ENCODE measurements at places on chromosomes 6 and 20.

- DNase-seq, result no peak
Observed at GRCh38 chr6:68771426-68771825, 136.3 kb downstream of the ADGRB3 start.

DNA sequence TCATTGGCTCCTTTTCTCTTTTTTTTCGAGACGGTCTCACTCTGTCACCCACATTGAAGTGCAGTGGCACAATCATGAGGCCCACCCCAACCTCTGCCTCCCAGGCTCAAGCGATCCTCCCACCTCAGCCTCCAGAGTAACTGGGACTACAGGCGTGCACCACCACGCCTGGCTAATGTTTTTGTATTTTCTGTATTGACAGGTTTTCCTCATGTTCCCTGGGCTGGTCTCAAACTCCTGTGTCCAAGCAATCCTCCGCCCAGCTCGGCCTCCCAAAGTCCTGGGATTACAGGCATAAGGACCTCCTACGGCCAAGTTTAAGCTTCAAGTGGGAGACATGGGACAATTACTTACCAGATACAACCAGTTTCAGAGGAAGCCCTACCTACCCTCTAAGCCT, 9.4 kb upstream of the POU5F1 start:
- no peak for DNase-seq

GRCh38 chr20:37845241-37845681, 57.7 kb upstream of the VSTM2L start:
- no peak for DNase-seq

DNA sequence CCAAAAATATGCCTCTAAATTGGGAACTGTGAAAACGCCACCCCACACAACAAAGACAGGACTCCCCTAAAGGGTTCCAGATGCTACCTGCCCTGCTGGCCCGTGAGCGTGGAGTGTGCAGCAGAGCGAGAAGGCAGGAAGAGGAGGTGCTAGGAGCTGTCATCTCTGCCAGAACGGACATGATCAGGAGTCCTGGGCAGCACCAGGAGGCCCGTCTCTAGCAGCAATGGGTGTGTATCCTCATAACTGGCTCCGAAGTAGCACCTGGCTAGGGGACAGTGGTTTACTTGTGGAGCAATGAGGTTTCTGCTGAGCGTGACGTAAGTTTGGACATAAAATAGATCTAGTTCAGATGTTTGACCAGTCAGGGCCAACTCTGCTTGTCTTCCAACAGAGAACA, 226.0 kb downstream of the CDH4 start:
- DNase-seq, result no peak

- no peak for DNase-seq
Observed at GRCh38 chr6:85163156-85164080, 286.5 kb upstream of the NT5E start.

- no peak for DNase-seq
Observed at GRCh38 chr6:54718541-54719023, 128.0 kb upstream of the FAM83B start.

- DNase-seq, result no peak
Observed at GRCh38 chr20:35662551-35662950, 2.1 kb downstream of the CPNE1 start.

- no peak for DNase-seq
Observed at GRCh38 chr20:62354811-62355341, 12.2 kb downstream of the LAMA5 start.

GRCh38 chr6:44020148-44020547, 107.1 kb downstream of the MRPL14 start:
- DNase-seq, result no peak

GRCh38 chr20:18133962-18134361, 3.7 kb upstream of the KAT14 start:
- DNase-seq, result no peak

- no peak for DNase-seq
Observed at GRCh38 chr20:48319943-48320584, 507.7 kb downstream of the PREX1 start.

DNA sequence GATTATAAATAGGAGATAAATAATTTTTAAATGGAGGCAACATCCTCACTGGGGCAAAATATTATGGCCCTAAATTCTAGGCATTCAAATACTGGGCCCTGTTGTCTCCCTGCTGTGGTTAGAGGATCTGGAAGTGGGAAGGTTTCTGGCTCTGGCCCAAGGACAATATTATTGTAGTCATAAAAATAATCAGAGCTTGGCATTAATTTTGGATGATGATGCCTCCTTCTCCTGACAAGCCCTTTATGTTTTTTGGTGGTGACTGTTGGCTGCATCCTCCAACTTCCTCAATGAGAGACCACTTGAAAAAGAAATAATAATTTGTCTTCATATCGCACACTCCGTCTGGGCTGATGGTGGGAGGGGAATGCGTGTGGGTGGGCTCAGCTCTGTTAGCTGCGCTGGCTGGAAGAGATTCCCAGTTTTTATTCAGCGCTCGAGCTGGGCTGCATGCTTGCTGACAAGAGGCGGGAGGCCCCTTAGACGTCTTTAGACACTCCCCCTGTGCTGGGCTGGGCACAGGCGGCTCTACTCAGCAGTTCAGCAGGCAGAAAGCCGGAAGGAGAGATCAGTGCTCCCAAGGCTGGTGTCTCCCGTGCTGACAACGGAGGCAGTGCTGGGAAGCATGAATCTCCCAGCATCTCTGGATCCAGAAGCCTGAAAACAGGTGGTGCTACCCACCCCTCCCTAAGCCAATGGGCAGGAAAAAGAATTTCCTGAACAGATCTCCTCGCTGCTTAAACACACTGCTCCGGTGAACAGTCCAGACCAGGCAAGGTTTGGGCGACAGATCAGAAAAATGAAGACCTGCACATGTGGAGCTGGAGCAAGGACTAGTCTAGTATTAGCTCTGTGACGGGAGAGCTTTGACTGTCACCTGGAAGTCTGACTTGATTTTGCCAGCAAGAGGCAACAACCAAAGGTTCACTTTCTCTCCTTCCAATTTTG, 97.7 kb downstream of the SYCP2 start:
- DNase-seq, result no peak

DNA sequence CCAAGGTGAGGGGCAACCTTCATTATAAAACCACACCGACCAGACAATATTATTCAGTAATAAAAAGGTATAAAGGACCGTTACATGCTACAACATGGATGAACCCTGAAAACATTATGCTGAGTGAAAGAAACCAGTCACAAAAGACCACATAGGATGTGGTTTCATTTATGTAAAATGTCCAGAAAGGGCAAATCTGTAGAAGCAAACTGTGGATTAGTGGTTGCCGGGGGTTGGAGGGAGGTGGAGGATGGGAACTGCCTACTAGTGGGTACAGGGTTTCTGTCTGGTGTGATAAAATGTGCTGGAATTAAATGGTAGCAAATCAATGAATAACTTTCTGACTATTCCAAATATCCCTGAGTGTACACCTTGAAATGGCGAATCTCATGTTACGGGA, 10.2 kb upstream of the PRND start:
- DNase-seq, result no peak

DNA sequence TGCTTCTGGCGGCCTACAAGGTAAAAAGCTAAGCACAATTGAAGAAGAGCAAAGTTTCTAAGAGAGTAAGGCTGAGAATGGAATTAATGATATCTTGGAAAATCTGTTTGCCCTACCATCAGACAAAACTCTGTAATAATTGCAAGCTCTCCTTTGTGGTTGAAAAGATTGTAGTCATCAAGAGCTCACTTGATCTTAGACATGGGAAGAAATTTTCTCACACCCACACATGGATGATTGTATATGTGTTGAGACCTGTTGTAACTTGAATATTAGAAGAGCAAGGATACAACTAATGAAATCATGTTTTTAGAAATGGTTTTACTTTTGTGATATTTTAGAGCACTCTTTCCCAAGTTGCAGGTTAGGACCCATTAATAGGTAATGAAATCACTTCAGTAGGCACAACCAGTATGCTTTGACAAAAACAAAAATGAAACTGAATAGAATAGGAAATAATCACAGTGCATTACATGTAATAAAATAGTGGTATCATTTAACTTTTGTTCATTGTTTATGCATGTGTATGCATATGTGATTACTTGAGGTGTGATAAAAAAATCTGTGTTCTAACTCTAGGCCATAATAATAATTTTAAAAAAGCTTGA, 14.0 kb downstream of the DCBLD1 start:
- DNase-seq, result no peak

DNA sequence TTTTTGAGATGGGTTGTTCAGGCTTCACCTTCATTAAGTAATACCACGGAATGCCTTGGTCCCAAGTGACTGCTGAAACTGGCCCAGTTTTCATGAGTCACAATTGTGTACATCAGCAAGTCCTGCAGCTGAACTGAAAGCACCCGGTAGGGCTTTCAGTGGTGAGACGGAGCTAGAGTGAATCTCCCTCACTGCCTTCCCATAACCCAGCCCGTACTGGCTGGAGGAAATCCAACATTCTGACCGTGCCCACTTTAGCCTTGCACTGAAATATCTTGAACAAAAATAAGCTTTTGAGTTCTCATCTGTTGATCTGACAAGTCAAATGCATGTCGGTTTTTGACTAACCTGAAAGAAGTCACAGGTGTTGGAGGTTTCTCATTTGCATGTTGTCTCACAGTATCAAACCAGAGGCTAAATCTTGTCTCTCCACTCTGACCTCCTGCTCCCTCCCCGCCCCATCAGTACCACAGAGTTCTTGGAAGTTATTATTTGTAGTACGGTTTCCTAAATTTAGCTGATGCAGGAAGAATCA, 35.9 kb downstream of the DUSP22 start:
- no peak for DNase-seq

DNA sequence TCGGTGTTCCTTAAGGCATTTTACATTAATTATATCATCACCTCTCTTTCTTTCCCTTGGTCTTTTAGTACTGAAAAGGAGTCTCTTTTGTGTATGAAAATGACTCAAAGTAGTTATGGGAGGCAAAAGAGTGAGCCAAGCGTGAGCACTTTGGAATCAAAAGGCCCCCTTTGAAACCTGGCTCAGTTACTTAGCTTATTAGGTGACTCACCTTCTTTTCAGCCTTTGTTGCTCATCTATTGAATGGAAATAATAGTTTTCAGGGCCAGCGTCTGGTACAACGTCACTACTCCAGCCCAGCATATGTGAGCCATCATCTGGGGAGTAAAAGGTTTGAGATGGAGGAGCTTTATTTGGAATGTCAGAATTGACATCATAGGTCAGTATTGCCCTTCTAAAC, 147.4 kb upstream of the SCGN start:
- no peak for DNase-seq

DNA sequence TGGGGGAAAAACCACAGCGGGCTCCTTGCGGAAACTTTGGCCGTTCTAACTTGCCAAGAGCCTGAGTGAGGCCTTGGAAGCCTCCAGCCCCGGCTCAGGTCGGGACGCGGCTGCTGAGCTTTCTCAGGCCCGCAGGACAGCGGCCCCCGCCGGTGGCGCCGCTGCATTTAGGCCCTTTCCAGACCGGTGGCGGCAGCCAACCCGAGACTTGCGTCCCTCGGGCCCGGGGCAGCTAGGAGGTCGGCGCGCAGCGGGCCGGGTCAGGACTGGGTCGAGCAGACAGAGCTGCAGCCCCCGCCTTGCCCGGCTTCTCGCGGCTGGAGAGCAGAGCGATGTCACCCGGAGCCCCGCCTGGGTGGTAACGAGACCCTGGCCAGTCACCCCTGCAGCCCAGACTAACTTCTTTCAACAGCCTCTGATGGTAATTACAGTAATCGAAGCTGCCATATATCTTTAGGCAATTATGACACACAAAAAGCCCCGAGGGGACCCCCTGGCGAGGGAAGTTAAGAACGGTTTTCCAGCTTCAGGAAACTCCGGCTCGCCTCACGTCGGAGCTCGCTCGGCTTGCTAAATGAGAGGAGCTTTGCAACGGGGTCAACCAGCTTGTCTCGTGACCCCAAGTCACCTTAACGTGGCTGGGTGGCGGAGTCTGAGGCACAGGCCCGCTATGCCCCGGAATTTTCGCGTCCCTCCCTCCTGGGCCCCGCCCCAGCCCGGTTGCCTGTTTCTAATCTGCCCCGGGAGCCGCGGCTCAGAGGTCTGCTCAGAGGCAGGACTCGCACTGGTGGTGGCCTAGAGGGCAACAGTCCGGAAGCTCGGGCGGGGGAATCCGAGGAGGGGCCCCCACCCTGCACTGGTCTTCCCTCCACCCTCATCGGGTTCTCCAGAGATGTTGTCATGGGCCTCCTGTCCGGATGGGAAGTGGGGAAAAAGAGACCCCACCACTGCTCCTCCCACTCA, 3.0 kb downstream of the NR2E1 start:
- DNase-seq, result no peak

GRCh38 chr20:44390280-44390679, 34.8 kb downstream of the HNF4A start:
- no peak for DNase-seq

- DNase-seq, result no peak
Observed at GRCh38 chr20:49749625-49750024, 35.9 kb upstream of the B4GALT5 start.

GRCh38 chr6:130781557-130781956, 45.6 kb upstream of the SMLR1 start:
- no peak for DNase-seq

- DNase-seq, result no peak
Observed at GRCh38 chr6:137799950-137800568, 67.0 kb upstream of the TNFAIP3 start.

DNA sequence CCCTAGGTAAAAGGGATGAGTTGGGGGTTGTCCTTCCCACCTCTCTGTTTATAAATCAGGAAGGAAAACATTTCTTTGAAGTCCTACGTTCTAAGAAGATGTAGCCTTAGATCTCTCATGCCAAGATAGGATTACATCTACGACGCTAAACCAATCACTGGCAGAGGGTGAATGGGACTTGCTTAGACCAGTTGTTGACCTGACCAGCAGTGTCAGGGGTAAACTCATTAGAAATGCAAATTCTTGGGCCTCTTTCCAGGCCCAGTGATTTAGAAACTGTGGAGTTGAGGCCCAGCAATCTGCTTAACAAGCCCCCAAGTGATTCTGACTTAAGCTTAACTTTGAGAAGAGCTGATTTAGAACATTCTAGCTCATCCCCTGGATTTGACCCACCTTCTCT, 147.1 kb upstream of the THEMIS start:
- no peak for DNase-seq

DNA sequence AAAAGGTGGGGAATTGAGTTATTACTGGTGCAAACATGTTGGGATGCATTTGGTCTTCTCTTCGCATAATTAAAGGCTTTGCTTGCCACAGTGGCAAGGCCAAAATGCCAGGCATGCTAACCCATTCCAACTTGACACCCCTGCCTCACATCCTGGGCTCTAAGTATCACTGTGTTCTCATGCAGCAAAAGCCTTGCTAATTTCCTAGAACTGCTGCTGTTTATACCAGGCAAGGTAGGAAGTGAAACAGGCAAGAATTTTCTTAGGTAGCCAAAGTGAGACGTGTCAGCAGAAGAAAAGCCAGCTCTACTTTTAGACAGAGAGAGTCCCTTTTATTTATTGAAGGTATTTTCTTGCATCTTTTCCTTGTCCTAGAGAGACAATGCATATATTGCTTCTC, 41.2 kb downstream of the LYRM2 start:
- no peak for DNase-seq

- no peak for DNase-seq
Observed at GRCh38 chr20:58048096-58048702, 180.3 kb downstream of the ANKRD60 start.

- no peak for DNase-seq
Observed at GRCh38 chr6:1608222-1609040, 1.3 kb upstream of the FOXC1 start.

- DNase-seq, result no peak
Observed at GRCh38 chr6:161254464-161255253, 19.2 kb downstream of the AGPAT4 start.

Measured in stimulated activated CD4-positive, alpha-beta T cell treated with anti-CD3 and anti-CD28 coated beads, Interleukin-1b, Interleukin-23, amount 100 ng/mL, for 1 hour (primary cell).